Right kidney (tissue), 9 donors: ENCODE measurements at places on chromosomes 5 and 9.

DNA sequence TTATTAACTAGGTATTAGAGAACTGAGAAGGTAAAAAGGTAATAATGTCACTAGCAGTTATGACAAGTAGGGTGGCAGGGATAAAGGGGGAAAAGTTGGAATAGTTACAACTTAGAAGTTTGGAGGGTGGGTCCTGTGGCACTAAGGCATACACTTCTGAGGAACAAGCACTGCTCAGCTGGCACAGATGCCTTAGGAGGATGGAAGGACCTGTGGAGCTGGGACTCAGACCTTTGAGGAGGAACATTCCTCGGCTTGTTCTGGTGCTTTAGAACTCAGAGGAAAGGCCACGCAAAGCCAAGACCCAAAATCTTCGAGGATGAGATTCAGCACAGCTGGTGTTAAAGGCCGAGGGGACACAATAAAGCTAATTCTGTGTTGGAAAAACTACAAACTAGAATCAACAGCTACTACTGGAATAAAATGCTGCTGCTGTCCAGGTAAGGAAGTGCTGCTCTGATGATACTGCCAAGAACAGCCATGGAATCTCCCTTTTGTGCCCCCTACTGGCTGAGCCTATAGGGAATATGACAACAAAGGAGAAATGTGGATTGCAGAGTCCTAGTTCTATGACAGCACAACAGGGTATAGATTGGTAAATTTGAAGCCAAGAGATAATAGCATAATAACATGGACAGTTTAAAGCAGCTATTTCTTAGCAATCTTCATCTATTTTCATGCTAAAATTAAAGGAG is 126.7 kb downstream of the SLC25A46 start:
- DNase-seq: no peak

GRCh38 chr5:25025831-25026230 is 381.1 kb upstream of the CDH10 start:
- no peak for DNase-seq

- DNase-seq: no peak
Measured at GRCh38 chr5:177134697-177135225, 1.2 kb downstream of the NSD1 start.

GRCh38 chr5:123429221-123429954 is 6.2 kb upstream of the CEP120 start:
- DNase-seq: no peak

GRCh38 chr9:15642369-15642962 is 89.6 kb downstream of the CCDC171 start:
- no peak for DNase-seq

DNA sequence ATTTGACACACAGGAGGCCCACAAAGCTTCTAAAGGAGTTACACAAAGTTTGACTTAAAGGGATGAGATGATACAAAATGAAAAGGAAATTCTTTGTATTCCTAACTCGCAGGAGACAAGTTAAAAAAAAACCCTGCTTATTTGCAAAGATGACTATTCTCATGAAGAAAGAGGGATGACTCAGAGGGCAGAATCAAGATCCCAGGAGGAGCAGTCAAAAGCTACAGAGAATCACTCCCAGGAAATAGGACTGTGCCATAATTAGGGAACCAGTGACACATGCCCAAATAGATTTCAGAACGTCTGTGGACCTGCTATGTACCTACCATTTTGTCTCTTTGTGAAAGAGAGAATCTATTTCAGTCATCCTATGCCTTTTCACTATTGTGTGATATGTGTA is 103.5 kb upstream of the ARRDC3 start:
- DNase-seq: no peak

DNA sequence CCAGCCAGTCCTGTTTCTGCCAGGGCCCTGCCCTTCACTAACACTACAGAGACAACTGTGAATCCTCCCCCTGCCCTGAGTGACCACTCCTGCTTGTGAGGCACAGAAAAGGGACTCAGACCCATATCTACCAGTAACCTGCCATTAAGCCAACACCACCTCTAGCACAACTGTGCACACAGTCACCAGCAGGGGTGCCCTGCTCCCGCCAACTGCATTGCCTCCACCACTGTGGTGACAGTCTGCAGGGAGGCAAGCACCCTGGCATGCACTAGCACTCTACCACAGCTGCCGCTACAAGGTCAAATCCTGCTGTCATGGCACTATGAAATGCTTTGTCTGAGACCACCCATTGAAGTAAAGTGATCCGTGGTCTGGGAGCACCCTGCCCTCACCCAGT is 1028.5 kb upstream of the CDH9 start:
- DNase-seq: no peak

GRCh38 chr5:68565427-68565826 is 349.9 kb downstream of the PIK3R1 start:
- no peak for DNase-seq

- DNase-seq: peak; percentile 10
Measured at GRCh38 chr9:108474356-108474755, 381.4 kb downstream of the ACTL7B start.

- no peak for DNase-seq
Measured at GRCh38 chr5:123805300-123805699, 293.3 kb downstream of the CSNK1G3 start.

- DNase-seq: no peak
Measured at GRCh38 chr5:16929831-16930230, 6.3 kb downstream of the MYO10 start.

GRCh38 chr5:159182691-159183090 is 26.7 kb downstream of the RNF145 start:
- no peak for DNase-seq

DNA sequence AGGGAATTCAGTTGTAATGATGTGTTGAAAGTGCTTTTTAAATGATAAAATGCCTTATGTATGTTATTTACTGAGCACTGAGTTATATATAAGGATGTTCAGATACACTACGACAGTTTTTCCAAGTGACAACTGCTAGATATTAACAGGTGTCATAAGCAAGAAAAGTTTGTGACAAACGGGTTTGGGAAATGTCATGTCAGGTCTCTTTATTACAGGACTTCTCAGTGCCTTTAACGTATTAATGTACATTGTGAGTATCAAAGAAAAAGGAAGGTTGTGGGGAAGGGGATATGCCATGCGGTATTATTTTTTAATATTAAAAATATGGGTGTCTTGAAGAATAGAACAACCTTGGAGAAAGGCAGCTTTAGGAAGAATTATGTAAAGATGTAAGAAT is 56.4 kb downstream of the RAI14 start:
- DNase-seq: no peak

DNA sequence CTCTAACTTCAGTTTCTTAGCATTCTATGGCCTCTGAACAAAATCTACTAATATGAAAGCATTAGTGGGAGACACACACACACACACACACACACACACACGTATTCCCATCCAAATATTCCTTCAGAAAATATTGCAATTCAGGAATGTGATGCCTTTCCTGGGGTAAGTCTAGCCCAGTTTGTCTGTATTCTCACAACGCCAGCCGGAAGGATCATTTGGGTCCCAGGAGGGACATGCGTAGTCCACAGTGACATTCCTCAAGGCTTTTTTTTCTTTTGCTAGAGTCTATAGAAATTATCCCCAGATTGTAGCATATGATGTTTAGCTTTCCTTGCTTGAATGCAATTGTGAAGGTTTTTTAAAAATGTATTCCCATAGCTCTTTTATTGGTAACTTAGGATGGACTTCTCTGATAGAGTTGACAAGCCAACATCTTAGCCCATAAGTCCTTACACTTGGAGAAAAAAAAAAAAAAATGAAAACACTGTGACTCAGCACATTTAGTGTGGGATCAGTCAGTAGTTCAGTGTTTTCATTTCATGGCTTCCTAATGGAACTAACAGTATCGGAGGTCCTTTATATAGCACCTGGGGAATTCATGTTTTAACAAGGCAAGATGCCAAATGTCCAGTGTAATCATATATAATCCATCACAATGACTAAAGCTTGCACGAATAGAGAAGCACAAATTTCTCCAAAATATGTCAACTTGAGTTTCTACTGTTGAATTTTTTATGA is 316.5 kb downstream of the DIRAS2 start:
- DNase-seq: no peak

- peak; percentile 45 for DNase-seq
Measured at GRCh38 chr9:68706363-68707201, 1.5 kb downstream of the PIP5K1B start.

GRCh38 chr9:129330711-129331492 is 152.8 kb upstream of the IER5L start:
- no peak for DNase-seq

GRCh38 chr5:146794326-146795029 is 84.1 kb downstream of the PPP2R2B start:
- no peak for DNase-seq

GRCh38 chr5:8247049-8247899 is 378.3 kb downstream of the MTRR start:
- no peak for DNase-seq

DNA sequence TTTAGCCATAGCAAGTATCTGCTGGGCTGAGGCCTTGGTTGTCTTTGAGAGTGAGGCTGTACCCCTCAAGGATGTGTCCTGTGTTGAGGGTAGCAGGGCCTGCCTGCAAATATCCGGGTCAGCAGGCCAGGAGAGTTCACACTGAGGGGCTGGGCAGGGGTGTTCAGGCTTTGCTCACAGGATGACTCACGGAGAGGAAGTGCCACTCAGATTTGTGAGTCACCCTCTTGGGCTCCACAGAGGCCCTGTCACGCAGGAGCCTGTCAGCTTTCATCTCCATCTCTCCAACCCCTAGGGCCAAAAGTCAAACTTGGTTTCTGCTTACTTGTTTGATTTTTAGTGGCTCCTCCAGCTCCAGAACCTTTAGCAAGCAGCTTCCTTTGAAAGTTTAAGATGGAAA is 211.5 kb downstream of the SEC61B start:
- no peak for DNase-seq

GRCh38 chr9:114224247-114224610 is 68.9 kb downstream of the COL27A1 start:
- DNase-seq: no peak

DNA sequence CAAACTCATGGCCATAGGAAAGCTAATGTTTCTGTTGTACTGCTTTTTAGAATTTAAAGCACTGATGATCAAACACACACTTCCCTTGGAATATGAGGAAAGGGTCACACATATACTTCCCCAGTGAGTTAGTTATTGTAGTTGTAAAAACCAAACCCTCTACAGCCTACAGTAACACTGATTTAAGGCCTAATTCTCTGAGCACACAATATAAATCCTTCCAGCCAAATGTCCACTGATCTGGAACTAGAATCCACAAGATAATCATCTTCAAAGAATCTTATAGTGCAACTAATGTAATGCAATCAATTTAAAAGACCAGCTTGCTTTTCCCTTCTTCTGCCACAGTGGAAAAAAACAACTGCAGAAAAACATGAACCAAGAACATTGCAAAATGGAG is 219.3 kb downstream of the CAAP1 start:
- DNase-seq: no peak

GRCh38 chr5:181198905-181199519 is 6.0 kb downstream of the TRIM7 start:
- DNase-seq: no peak

GRCh38 chr9:37710046-37710445 is 43.6 kb upstream of the TRMT10B start:
- DNase-seq: no peak

DNA sequence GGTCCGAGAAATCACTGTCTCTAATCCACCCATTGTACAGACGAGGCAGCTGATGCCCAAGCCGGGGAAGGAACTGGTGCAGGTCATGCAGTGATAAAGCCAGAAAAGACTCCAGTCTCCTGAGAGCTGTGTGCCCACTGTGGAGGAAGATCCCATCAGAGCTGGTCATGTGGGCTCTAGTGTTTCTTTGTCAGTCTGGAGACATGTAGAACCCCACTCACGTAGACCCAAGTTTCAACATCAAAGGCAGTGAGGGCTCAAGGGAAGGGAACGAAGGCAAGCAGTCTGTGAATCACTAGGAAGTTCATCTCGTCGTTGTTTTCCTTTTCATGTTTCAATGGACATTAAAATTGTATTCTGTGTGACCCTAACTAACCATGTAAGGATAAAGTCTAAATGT is 14.6 kb upstream of the GLIPR2 start:
- no peak for DNase-seq

- DNase-seq: no peak
Measured at GRCh38 chr5:88401686-88402085, 133.0 kb upstream of the TMEM161B start.

DNA sequence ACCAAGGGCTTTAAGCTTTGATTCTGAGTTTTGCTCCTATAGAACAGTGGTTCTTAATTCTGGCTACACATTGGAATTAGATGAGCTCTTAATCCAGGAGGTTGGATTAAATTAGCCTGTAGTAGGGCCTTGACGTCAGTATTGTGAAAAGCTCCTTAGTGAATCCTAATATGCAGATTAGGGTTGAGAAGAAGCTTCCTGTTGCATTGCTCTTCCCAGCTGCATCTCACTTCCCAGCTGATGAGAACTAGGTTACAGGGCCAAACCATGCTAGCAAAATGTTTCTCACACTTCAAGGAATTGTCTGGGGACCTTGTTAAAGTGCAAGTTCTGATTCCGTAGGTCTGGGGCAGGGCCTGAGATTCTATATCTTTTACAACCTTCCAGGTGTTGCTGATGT is 300.0 kb downstream of the ZSWIM6 start:
- DNase-seq: no peak

DNA sequence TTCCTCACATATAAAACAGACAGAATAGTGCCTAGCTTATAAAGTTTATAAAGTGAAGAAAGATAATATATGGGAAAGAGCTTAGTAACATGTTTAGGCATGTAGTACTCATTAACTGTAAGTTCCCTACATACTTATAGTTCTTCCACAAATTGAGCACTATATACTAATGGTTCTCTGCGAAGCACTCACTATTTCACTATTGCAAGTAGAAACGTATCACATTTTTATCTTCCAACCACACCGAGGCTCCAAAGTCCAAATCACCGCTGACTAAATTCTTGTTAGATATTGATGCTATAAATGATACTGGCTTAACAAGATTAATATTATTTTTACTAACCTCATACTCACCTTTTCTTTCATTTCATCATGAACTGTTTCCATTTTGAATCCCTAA is 61.0 kb downstream of the FBXW11 start:
- DNase-seq: no peak

- no peak for DNase-seq
Measured at GRCh38 chr9:131534721-131535237, 3.7 kb upstream of the UCK1 start.

DNA sequence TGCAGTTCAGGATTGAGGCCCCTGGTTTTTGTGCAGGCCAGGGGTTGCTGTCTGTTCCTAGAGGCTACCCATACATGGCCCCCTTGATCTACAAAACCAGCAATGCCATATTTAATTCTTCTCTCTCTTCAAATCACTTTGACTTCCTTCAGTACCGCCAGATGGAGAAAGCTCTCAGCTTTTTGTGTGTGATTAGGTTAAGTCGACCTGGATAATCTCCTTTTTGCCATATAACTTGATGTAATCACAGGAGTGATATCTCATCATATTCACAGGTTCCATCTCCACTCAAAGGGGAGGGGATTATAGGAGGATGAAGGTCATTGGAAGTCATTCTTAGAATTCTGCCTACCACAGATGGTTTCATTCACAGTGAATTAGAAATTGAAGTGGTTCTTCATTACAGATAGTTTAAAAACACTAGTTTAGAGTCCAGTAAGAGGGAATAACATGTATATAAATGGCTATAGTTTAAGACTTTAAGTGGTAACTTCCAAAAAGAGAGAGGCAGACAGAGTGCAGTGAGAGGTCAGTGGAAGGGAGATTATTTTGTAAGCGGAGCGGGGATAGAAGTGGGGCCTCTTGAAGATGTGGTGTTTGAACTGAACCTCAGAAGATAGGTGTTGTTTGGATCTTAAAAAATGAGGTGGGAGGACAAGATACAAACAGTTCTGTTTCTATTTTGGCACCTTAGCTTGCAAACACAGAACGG is 85.9 kb downstream of the GALNT10 start:
- DNase-seq: no peak
